NCI-H446 treated with DMSO at 0.1 percent for 48 hours (cell line): ENCODE measurements at places on chromosomes 6 and 20.
A peak's percentile ranks its signal among the peaks of the same experiment; 100 is the strongest.

DNA sequence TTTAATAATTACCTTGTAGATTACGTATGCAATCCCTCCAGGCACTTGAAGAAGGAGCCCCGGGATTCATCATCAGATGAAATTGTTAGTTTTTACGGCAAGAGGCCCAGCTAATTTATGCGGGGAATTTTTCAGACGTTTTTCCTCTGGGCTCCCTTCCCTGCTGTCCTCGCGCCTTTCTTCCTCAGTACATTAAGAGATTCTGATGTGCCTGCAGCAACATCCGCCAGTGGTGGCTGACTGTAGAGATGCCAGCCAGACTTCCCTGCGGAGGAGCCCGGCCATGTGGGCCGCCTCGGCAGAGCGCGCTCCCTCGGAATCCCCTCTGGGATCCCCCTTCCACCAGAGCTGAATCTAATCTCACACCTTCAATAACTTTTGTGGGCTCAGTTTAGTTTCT, 46.4 kb upstream of the POU3F2 start:
- DNase-seq: no peak

DNA sequence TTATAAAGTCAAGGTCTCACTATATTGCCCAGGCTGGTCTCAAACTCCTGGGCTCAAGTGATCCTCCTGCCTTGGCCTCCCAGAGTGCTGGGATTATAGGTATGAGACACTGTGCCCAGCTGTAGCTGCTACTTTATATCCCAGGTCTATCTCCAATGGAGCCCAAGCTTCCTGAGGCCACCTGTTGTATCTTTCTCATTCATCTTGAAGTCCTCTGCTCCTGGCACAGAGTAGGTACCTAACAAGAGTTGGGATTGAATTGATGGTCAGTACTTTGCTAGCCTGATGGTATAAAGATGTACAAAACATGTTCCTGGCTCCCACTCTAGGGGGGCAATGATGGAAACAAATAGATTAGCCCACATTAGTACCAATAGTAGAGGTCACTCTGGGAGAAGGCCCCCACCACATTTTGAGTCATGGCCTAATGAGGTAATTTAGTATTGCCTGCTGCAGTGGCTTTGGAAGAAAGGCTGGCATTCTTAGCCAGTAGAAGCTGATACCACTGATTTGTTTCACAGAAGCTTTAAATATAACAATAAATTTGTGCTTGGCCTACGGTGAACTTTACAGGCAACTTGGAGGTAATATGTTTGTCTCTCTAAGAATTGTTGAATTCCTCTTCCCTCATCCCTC, 5.4 kb downstream of the PTPN1 start:
- DNase-seq: no peak

- DNase-seq: no peak
Observed at GRCh38 chr6:44117397-44118128, 9.7 kb downstream of the MRPL14 start.

DNA sequence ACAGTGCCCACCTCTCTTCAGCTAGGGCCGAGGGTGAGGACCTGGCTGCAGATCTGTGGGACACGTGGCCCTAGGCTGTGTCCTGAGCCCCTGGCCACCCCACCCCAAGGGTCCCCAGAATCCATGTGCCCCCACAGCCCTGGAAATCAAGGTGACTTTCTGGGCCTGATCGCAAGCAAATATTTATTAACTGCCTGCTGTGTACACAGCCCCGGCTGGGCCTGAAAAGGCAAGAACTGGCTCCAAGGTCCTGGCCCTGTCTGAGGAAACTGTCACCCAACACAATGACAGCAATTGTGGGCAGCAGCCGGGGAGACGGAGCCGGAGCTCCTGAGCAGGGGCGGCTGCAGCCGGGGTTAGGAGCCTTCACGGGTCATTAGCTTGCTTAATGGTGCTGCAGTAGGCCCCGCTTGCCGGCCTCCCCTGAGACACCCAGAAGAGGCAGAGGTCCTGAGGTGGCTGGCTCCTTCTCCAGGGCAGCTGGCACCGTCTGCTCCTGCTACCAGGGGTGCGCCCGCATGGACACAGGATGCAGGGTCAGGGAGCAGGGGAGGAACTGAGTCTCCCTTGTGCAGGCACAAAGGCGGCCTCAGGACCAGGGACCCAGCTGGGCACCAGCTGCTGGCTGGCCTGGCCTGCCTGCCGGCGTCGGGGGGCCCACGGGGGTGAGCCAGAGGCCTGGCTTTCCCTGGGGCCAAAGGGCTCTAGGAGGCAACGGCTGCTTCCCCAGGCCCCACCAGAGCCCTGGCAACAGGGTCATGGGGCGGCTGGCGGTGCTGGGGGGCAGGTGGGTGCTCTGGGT, 24.1 kb downstream of the NPEPL1 start:
- no peak for DNase-seq

DNA sequence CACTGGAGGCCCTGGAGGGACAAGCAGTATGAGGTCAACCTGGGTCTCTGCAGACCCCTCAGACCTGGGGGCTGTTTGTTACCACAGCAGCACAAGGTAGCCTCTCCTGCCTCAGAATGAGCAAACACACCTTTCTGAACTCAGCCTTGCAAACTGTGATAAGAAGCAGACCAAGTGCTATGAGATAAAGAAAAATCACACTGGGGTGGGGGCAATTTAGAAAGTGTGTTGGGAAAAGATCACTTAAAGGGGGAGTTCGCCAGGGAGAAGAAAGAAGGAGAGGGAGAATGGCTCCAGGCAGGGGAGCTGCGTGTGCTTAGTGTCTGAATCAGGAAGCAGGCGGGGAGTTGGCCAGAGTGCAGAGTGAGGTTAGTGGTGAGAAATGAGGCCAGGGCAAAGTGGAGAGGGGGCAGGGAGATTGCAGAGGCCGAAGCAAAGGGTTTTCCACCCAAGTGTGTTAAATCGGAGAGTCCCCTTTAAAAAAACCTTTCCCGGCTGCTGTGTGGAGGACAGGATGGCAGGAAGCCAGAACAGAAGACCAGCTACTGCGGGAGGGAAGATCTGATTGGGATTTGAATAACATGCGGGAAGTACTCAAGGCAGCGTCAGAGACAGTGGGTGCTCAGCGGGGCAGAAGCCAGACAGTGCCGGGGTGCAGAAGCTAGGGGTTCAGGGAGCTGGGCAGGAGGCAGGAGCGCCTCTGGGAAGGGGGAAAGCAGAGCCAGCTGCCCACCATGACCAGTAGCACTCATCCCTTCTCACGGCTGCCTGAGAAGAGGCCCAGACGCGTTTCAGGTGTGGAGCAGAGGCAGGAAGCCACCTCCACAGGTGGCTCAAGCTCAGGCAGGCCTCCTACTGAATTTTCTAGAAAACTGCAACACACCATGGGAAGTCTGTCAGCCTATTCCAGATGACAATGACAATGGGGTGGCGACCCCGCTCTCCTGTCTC, 9.0 kb downstream of the ADA start:
- DNase-seq: peak; percentile 59

- no peak for DNase-seq
Observed at GRCh38 chr20:44891826-44892225, 6.3 kb downstream of the YWHAB start.

GRCh38 chr6:24844903-24845302, 46.2 kb upstream of the ARMH2 start:
- DNase-seq: no peak

DNA sequence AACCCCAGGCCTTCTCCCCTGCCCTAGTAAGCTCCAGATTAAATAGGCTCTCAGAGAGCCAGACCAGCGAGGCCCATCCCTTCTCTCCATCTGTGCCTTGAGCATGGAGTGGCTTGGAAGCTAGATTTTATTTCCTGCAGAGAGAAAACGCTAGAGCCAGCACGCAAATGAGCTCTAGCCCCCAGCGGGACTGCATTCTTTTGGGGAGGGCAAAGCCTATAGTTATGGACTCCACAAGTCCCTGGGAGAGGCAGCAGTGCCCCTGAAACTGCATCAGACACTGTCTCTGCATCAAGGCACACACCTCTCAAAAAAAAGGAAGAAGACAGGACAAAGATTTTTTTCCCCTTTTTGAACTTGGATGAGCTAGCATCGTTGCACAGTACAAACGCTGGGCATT, 15.8 kb downstream of the FOXF2 start:
- DNase-seq: no peak

GRCh38 chr20:40802886-40803285, 113.8 kb upstream of the MAFB start:
- DNase-seq: no peak

- DNase-seq: no peak
Observed at GRCh38 chr6:12875051-12875450, 158.5 kb downstream of the PHACTR1 start.

DNA sequence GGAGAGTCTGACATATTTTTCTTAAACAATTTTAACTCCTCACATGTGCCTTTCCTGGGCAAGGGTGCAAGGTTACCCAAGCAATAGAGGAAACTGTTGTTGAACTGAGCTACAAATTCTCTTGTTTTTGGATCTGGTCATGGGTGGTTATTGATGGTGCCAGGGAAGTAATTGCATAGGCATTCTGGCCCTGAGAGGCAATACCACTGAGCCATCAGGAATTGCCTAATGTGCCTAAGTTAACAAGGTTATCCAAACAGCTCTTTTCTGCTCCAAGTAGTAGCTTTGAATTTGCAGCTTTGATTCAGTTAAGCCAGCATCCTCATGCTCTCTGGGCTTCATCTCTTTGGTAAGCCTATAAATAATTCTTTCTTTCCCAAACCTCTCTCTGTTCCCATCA, 266.0 kb upstream of the BTBD3 start:
- no peak for DNase-seq
